Erythroblast (primary cell): ENCODE measurements at places on chromosomes 2 and 18.

- no peak for DNase-seq
These were observed 5.5 kb downstream of the FZD5 start for GRCh38 chr2:207764096-207764630.

GRCh38 chr2:16613539-16614011 is 52.1 kb downstream of the CYRIA start:
- peak; percentile 62 for DNase-seq

DNA sequence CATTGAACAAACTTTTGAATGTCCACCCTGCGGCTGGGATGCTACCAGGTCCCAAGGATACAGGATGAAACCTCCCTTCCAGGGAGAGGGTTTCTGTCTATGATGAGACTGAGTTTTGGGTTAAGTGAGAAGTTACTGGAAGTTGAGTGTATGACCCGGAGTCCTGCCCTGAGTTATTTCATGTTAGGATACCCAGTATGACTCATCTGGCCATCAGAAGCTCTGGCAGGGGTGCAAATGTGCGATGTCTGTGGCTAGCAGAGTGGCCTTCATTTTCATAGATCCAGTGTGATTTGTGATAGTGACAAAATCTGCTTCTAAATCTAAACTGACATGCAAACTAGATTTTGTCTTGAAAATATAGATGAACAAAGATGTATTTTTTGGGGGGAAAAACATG is 55.3 kb downstream of the KCTD1 start:
- DNase-seq = no peak

DNA sequence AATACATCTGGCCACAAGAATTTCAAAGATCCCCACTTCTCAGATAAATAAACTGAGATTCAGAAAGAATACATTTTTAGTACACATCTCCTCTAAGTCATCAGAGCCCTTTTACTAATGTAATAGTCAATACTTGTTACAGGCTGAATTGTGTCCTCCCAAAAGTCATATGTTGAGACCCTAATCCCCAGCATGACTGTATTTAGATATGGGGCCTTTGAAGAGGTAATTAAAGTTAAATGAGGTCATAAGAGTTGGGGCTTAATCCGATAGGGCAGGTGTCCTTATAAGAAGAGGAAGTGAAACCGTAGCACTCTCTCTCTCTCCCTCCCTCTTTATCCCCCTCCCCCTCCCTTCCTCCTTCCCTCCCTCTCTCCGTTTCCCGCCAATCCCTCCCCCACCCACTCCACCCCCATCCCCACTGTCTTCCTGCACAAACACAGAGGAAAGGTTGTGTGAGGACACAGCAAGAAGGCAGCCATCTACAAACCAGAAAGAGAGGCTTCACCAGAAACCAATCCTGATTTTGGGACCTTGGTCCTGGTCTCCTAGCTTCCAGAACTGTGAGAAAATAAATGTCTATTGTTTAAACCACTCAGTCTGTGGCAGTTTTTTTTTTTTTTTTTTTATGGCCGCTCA is 66.6 kb upstream of the ZNF397 start:
- DNase-seq = peak; percentile 34

DNA sequence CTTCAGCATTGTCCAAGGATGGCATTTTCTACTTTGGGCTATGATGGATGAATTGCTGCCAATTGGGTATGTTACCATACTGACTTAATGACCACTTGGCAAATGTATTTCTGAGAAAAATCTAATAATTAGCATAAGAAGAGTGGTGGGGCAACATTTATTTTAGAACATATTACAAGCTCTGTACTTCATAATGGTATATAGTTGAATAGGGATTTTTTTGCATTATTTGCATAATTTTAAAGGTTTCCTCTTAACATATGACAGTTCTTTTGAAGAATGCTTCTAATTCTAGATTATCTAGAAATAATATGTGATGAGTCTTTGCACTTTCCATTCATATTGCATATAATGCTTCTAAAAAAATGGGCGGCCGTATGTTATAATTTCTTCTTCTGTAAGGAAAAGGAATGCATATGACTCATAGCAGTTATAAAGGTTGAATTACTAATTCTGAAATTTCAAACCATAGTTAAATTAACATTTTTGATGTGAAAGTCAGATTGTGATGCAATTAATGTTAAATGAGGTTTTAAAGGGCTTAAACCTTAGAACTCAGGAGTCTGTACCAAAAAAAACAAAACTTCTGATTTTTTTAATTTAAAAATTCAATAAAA is 1652.3 kb upstream of the SLC39A10 start:
- DNase-seq = no peak

DNA sequence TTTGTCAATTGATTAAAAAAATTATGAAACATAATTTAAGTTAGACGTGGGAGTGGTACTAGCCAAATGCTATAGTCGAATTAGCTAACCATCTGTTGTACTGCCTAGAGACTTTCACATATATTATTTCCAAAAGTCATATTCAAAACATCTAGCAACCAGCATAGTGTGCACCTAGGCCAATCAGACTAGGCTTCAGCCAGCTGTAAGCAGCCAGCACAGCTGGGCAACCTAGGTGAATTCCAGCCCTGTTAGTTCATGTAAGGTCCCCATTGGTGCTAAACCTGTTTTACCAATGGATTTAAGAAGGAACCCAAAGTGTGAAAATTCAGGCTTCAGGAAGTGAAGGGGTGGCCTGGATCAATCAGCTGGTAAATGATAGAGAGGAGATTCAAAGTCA is 144.3 kb downstream of the BCL2 start:
- no peak for DNase-seq

DNA sequence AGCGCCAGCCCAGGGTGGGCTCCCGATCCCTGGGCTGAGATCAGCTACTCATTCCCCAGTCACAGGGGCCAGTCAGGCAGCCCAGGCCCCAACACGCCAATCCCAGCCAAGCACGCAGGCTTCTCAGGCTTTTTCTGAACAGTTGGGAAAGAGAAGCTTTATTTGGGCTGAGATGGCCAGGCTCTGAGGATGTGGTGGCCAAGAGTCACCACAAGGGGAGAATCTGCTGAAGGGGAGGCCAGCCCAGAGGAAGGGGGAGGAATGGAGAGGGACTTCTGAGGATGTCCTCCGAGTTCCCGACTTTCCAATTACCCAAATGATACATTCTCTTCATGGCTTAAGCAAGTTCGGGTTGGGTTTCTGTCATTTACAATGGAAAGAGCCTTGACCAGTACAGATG is 2.8 kb upstream of the DIPK1C start:
- DNase-seq = no peak

- no peak for DNase-seq
These were observed 17.7 kb downstream of the RPIA start for GRCh38 chr2:88709181-88709631.

- DNase-seq = peak; percentile 43
These were observed 72.2 kb downstream of the HDAC4 start for GRCh38 chr2:239328351-239329191.

DNA sequence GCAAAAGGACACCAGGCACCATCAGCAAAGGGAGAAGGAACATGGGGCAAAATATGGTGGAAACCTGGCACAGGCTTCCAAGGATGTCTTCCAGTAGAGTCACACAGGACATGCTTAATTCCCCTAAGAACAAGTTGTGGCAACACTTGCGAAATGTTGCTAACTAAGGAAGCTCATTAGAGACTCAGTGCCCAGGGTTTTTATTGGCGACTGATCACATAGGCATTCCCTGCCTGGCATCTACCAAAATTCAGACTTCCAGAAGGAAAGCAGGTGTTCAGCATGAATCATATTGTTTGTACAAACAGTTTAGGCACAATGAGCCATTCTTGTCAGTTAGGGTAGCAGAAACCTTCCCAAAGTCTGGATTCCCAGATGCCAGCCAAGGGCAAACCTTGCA is 25.7 kb downstream of the SLC4A1AP start:
- no peak for DNase-seq

DNA sequence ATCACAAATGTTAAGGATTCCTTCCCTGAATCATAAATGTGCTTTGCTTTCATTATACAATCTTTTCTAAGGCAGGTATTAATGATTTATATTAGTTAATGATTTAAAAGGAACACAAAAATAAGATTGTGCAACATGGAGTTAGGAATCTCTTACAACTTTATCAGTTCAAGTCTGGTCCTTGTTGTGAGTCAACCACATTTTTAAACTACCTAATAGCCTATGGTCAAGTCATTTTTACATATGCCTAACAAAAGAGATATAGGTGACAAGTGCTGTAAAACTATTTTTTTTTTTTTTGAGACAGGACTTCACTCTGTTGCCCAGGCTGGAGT is 8.2 kb upstream of the INPP1 start:
- no peak for DNase-seq

DNA sequence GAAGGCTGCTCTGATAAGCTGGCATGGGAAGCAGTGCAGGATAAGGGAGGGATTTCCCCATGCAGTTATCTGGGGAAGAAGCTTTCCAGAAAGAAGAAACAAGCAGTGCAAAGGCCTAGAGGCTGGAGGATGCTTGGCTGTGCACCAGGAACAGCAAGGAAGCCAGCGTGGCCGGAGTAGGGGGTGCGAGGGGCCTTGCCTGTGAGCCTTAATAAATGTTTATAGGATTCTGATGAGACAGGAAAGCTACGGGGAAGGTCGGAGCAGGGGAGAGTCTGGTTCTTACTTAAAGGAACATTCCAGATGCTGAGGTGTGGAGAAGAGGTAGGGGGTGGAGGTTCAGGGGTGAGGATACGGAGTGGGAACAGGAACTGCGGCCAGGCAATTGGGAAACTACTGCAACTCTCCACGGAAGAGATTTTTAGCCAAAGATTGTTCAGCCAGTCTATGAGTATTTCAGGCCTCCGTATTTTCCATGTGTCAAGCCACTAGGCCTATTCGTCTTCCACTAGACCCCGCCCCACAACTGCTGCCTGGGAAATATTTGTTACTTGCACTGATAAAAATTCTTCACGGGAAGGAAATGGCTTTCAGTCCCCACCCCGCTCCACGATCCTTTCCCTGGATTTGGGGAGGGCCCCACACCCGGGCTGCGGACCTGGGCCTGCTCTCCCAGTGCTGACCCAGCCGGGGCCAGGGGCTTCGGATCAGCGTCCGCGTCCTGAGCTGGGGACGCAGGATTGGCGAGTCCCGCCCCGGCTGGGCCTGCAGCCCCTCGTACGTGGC is 516 bp downstream of the EIF2AK2 start:
- DNase-seq = peak; percentile 68

- DNase-seq = no peak
These were observed 52.2 kb upstream of the B3GNT2 start for GRCh38 chr2:62143696-62144095.

- no peak for DNase-seq
These were observed 271.4 kb downstream of the SATB2 start for GRCh38 chr2:199186301-199186751.

DNA sequence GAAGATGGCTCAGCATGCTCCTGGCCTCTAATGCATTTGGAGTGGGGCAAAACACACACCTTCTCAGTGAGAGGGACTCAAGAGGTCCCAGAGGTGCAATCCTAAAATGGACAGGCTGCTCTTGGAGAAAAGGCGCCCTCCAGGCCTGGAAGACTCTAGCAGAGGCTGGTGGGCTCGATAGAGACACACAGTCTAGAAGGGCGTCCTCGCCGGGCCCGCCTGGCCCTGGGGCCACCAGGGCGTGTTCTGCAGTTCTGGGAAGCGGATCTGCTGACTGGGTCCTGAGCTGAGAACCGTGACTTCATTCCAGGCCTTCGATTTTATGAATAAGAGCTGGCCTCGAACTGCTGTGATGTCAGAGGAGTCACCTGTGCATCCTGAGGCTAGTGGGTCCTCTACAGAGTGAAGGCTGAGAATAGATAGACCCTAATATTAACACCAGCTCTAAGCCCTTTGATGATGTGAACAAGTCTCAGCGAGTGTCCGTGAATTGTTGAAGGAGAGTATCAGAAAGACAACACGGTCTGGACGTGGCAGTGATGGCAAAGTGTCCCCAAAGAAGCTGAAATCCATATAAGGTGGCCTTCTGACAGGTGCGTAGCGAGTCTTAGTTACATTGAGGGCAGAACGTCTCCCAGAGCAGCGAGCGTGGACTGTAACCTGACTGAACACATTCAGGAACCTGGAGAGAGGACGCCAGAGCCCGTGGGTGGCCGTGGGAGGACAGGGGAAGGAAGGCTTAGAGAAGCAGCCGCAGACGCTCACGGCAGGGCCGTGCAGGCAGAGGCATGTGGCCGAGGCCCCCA is 136.9 kb downstream of the PTGR3 start:
- DNase-seq = no peak
